ENCODE measurements at places on chromosomes 5 and 9.
A peak's percentile ranks its signal among the peaks of the same experiment; 100 is the strongest.

DNA sequence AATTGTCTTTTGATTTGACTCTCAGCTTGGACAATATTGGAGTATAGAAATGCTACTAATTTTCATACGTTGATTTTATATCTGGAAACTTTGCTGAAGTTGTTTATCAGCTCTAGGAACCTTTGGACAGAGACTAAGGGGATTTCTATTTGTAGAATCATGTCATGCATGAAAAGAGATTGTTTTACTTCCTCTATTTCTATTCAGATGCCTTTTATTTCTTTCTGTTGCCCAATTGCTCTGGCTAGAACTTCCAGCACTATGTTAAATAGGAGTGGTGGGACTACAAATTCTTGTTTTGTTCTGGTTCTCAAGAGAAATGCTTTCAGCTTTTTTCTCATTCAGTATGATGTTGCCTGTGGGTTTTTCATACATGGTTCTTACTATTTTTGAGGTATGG is 112.8 kb upstream of the CDH12 start:
- no peak for DNase-seq

- no peak for DNase-seq
Measured at GRCh38 chr5:137412136-137412535, 87.0 kb downstream of the SPOCK1 start.

DNA sequence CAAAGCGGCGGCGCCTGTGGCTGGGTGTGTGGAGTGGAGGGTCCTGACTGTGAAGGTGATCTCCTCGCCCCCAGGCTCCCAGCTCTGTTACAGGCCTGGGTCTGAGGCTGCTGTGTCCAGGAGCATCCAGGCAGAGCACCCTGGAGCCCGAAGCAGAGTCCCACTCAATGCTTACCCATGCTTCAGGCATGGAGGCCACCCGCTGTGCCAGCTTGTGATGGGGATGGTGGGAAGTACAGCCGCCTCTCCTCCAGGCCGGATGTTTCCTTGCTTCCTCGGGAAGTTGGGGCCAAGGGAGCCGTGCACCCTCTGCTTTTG is 255.9 kb upstream of the IRX1 start:
- no peak for DNase-seq

GRCh38 chr5:154850255-154851062 is at the start of gene FAXDC2:
Gene FAXDC2, minus strand, starts transcription at chr5:154850603. Its CDS starts 12,425 bp downstream, at chr5:154838178.
- peak; percentile 89 for DNase-seq

GRCh38 chr9:123739902-123740301 is 190.0 kb downstream of the DENND1A start:
- no peak for DNase-seq

DNA sequence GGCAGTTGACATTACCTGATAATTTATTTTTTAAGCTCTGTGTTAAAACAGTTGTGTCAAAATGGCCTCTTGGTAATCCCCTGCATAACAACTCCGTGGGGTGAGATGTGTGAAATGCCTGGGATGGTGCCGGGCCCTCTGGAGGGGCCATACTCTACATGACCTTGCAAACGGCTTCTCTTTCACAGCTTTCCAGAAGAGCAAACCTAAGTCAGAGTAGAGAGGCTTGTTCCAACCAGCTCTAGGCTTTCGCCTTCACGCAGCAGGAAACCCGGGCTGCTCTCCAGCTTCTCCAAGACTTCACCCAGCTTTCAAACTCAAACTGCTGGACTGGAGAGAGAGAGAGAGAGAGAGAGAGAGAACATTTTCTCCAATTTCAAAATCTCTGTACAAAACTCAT is 120.1 kb downstream of the SNX18 start:
- no peak for DNase-seq

DNA sequence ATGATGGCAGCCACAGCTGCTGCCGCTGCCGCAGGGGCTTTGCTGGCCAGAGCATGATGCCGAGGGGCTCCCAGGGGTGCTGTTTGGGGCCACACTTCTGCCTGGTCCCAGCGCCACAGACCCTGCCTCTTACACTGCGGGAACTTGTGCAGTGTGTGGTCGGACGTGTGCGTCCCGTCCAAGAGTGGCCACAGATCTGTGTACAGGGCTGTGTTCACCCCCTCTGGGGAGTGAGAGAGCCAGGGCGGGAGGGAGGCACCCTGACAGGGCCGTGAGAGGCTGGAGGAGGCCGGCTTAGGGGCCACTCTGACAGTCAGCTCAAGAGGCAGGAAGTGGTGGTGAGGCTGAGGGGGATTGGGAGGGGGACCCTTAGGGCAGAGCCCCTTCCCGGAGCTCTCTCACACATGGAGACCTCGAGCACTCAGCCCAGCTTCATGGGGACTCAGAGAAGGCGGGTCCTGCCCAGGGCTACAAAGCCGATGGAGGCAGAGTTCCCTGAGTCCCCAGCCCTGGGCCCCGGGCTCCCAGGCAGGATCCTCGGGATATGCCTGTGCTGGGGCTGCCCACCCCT is 13.1 kb upstream of the CARD19 start:
- DNase-seq: peak; percentile 49

DNA sequence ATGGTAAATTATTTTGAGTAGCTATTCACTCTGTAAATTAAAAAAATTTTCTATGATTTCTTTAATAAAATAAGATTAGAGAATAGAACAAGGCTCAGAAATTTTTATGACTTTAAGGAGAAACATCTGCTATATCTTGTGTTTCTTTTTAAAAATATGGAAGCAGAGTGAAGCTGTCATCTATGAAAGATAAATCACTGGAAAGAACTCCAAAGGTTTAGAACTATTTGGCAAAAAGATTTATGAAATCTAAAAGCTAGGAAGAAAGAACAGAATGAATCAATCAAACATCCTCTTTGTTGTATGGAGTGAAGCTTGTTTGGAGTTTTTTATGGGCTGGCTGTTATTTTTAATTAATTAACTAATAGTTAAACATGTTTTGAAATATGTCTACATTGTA is 89.8 kb upstream of the ACTBL2 start:
- no peak for DNase-seq

- no peak for DNase-seq
Measured at GRCh38 chr5:42870882-42871418, 59.3 kb upstream of the SELENOP start.

GRCh38 chr9:120630333-120630732 is 50.4 kb upstream of the CDK5RAP2 start:
- no peak for DNase-seq

- no peak for DNase-seq
Measured at GRCh38 chr5:19853616-19854240, 134.3 kb downstream of the CDH18 start.

DNA sequence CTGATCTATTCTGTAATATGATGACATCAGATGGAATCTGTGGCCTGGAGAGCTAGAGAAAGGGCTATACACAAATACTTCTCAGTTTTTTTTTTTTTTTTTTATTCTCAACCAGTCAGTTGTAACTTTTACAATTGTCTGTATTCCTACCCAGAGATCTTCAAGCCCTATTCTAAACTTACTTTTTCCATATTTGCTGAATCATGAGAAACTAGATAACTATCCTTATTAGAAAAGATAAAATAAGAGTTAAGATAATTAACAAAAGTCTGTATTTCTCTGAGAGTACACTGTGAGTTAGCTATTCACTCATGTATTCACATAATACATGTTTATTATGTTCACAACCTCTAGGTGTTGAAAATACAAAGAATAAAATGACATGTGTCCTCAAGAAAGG is 1575.9 kb downstream of the EFNA5 start:
- no peak for DNase-seq

GRCh38 chr5:96260009-96260408 is 173.0 kb downstream of the PCSK1 start:
- DNase-seq: no peak

DNA sequence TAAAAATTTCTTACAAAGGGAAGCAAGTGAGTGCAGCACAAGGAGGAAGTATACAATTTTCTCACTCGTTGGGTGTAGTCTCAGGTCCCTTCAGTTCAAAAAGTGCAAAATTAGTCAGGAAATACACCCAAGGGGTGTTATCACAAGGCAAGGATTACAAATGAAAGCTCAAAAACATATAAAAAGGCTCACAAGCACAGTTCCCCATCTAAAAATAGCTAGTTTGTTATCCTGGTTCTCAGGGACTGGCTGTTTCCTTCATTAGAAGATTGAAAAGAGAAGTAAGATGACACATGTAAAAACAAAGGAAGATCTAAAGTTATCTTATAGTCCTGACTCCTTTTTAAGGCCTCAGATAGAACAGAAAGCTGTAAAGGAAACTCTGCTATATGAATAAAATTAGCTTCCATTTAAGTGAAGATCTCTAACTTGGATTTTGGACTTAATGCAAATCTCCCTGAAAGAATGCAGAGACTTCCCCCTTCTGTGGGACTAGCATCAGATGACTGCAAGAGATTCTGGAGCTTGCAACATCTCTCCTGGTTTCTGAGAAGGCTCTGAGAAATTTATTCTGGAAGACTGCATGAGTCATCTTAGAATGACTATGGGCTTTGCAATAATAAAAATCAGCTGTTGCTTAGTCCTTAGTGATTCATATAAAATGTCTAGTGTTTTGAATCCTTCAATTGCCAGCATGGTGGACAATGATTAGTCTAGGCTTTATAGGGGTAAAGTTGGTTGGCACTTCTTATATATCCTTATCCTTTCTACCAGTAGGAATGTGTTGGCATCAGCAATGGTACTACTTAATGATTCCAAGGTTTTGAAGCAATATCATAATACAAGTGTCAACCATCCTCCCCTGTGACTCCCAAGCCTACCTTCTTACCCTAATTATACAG is 25.4 kb downstream of the DAB2 start:
- no peak for DNase-seq

DNA sequence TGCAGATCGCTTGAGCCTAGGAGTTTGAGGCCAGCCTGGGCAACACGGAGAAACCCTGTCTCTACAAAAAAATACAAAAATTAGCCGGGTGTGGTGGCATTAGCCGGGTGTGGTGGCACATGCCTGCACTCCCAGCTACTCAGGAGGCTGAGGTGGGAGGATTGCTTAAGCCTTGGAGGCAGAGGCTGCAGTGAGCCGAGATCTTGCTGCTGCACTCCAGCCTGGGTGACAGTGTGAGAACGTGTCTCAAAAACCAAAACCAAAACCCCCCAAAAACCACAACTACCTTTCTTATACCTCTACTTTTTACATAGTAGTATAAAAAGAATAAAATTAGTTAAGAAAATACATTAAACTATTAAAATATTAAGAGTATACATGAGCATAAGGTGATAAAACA is 121.2 kb downstream of the RAPGEF6 start:
- no peak for DNase-seq

DNA sequence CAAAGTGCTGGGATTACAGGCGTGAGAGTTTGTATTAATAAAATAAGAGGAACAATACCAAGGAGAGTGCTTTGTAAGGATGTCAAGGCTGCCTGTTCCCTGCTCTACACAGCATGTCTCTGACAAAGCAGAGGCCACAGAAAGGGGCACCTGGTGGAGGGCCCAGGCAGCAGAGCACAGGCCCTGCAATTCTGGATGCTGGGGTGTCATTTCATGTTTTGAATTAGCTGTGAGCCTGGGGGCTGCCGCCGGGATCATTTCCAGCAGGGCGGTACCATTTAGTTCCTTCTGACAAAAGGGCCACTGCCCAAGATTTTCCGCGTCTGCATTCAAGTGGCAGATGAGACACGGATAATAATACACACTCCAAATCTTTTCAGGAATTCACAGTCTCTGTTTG is 396.9 kb downstream of the GADD45G start:
- no peak for DNase-seq

GRCh38 chr9:125486152-125486508 is 220.9 kb downstream of the MAPKAP1 start:
- no peak for DNase-seq

GRCh38 chr5:36728697-36729543 is 122.5 kb downstream of the SLC1A3 start:
- DNase-seq: no peak

DNA sequence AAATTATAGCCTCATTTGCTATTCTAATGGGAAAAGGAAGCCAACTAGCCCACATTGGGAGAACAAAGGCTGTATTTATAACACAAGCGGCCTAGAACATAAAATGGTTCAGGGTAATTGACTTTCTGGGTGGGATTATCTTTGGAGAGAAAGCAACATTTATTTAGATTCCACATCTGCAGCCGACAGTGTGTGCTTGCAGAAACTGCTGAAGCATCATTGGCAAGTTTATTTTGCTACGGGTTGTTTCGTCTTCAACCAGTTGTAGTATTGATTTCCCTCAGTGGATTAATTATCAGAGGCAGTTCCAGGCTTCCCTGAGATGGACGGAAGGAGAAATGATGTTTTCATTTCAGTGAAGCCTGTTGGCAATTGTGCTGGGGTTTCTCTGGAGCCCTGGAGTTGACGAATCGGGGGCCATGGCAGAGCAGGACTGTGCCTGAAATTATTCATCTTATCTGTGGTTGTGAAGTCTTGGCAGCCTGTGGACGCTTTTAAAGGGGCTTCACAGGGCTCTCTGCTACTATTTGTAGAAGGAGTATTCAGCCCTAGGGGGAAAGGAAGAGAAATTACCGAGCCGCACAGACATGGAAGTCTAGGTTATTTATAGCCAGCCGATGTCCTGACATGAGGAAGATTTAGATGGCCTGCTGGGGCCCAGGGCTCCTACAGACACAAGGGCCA is 290.6 kb upstream of the IRX4 start:
- no peak for DNase-seq

- no peak for DNase-seq
Measured at GRCh38 chr5:65625743-65626142, 916 bp downstream of the SHLD3 start.

- DNase-seq: no peak
Measured at GRCh38 chr5:82365744-82366228, 87.6 kb upstream of the RPS23 start.

Data from sciatic nerve (tissue), 2 donors.